ENCODE measurements at places on chromosomes 13 and 19. TPM values are rescaled to one million over a fixed set of nuclear protein-coding genes. Genes with fewer than 3 reads are reported as not detected.

DNA sequence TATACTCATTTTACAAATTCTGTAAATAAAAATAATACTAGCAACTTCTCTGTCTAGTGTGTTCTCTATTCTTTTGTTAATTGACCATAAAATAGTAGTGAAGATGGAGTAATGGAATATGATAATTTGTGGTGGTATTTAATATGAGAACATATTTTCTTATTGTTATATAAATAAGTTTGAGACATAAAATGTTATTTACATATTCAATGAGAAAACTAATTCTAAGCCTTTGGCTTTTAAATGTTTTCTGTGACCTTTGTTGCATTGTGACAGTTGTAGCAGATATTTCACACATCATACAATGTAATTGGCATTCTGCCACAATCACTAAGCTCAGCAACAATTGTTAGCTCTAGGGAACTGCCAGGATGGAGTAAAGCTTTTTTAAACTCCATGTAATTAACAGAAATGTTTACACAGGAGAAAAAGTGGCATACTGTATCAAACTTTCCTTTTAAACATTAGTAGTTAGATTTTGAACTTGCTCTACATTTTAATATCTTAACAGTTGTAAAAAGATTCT lies 562.1 kb upstream of the PCDH9 start:
- no peak for DNase-seq

- no peak for DNase-seq
Measured at GRCh38 chr19:1468821-1469254, 10.2 kb downstream of the C19orf25 start.

- DNase-seq, result no peak
Measured at GRCh38 chr13:103299079-103299478, 232.9 kb upstream of the SLC10A2 start.

Gene TGFBR3L
- total RNA-seq, result 9.7 TPM

Gene TNPO2
- total RNA-seq, result 53.6 TPM

Measured in left cardiac atrium (tissue), 4 donors.